ENCODE measurements at places on chromosomes 3 and 15.

DNA sequence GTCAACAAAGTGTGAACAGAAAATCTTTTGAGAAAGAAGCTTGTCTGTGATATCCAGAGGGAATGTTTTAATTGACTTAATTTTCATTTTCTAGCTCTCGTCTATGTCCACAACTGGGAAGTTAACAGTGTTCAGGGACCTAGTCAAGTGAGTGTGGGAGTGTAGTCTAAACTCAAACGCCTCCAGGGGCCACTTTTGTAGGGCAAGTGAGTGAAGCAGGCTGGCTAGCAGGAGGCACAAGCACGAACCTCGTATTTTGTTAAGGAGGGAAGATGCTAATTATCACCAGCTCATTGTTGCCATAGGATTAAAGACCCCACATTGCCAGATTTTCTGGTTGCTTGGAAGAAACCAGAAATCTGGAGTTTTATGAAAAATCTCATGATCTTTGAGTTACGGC, 135.8 kb downstream of the CPNE4 start:
- no peak overlapping the region for H3K4me3 ChIP-seq
- H3K27ac ChIP-seq = no peak overlapping the region
- H3K4me1 ChIP-seq = no peaks in the 10 kb centered on the region
- H3K36me3 ChIP-seq = no peaks in the 10 kb centered on the region
- no peaks in the 10 kb centered on the region for H3K27me3 ChIP-seq
- no peak for DNase-seq

DNA sequence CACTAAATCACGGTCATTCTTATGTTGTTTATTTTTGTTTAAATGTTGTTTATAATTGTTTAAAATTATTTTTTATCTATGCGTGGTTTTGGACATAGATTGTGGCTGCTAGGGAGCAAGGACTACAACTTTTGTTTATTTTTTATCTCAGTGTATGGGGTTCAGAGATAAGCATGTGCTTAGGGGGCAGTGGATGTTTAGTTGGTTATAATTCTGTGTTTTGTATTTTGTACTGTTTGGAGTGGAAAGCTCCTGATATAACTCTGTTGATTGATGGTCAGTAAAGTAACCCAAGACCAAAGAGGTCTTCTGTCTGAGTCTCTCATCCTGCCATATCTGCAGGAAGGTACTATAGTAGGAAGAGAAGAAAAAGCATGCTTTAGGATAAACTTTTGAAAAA, 36.5 kb upstream of the NPHP3 start:
- H3K36me3 ChIP-seq = no peaks in the 10 kb centered on the region
- H3K4me1 ChIP-seq = no peaks in the 10 kb centered on the region
- H3K4me3 ChIP-seq = no peak overlapping the region
- DNase-seq = no peak
- no peak overlapping the region for H3K27ac ChIP-seq
- H3K27me3 ChIP-seq = peaks cover 17% of the 10 kb centered on the region

GRCh38 chr15:80251428-80252120, 439 bp downstream of the CTXND1 start:
- no peak overlapping the region for H3K4me3 ChIP-seq
- H3K4me1 ChIP-seq = no peaks in the 10 kb centered on the region
- no peaks in the 10 kb centered on the region for H3K36me3 ChIP-seq
- H3K27me3 ChIP-seq = peaks cover 43% of the 10 kb centered on the region

- H3K4me3 ChIP-seq = no peak overlapping the region
- H3K36me3 ChIP-seq = peaks cover 15% of the 10 kb centered on the region
- no peaks in the 10 kb centered on the region for H3K4me1 ChIP-seq
- no peaks in the 10 kb centered on the region for H3K27me3 ChIP-seq
These were observed 241.1 kb downstream of the ZNF385D start for GRCh38 chr3:21509731-21510470.

- H3K27ac ChIP-seq = no peak overlapping the region
- no peak overlapping the region for H3K4me3 ChIP-seq
- H3K27me3 ChIP-seq = peaks cover 7% of the 10 kb centered on the region
- no peaks in the 10 kb centered on the region for H3K4me1 ChIP-seq
These were observed 20.1 kb upstream of the GSK3B start for GRCh38 chr3:120114376-120114775.

GRCh38 chr15:52496776-52497470, 31.8 kb downstream of the MYO5A start:
- no peak overlapping the region for H3K4me3 ChIP-seq
- H3K36me3 ChIP-seq = no peaks in the 10 kb centered on the region
- H3K27me3 ChIP-seq = no peaks in the 10 kb centered on the region
- DNase-seq = no peak

DNA sequence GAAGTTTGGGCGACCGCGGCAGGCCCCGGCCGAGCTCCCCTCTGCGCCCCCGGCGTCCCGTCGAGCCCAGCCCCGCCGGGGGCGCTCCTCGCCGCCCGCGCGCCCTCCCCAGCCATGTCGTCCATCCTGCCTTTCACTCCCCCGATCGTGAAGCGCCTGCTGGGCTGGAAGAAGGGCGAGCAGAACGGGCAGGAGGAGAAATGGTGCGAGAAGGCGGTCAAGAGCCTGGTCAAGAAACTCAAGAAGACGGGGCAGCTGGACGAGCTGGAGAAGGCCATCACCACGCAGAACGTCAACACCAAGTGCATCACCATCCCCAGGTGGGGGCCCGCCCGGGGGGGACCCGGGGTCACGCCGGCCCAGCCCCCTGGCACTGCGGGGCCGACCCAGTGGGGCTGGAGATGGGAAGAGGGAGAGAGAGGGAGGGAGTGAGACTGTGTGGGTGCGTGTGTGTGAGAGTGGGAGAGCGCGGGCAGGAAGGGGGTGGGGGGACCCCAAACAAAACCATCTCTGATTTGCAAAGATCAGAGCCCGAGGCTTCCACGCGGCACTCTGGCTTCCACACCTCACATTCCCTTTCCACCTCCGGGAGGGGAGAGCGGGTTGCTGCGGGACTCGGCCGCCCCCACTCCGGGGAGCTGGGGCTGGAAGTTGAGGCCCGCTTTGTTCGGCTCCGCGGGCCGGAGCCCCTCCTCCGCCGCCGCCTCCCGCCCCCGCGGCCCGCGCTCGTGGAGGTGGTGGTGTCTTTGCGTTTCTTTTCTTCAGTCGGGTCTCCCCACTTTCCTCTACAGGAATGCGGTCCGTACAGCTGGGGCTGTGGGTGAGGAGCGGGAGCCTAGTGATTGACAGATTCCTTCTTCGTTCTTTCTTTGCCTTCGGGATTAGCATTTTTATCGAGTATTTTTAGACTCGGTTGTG, 898 bp downstream of the SMAD3 start:
- H3K27me3 ChIP-seq = peaks cover 14% of the 10 kb centered on the region
- peak overlapping the region; percentile 78 for H3K4me3 ChIP-seq
- H3K4me1 ChIP-seq = peaks cover 55% of the 10 kb centered on the region
- peak overlapping the region; percentile 79 for H3K27ac ChIP-seq
- no peak for DNase-seq

- H3K36me3 ChIP-seq = no peaks in the 10 kb centered on the region
- peak within 1 kb of the TSS; percentile 39 for H3K4me3 ChIP-seq
- H3K4me1 ChIP-seq = no peaks in the 10 kb centered on the region
- DNase-seq = no peak
- no peak within 1 kb of the TSS for H3K27ac ChIP-seq
These were observed at the start of gene CEMIP for GRCh38 chr15:80778964-80779657. Gene CEMIP, plus strand, starts transcription at chr15:80779370. Its CDS starts 94,510 bp downstream, at chr15:80873880.

DNA sequence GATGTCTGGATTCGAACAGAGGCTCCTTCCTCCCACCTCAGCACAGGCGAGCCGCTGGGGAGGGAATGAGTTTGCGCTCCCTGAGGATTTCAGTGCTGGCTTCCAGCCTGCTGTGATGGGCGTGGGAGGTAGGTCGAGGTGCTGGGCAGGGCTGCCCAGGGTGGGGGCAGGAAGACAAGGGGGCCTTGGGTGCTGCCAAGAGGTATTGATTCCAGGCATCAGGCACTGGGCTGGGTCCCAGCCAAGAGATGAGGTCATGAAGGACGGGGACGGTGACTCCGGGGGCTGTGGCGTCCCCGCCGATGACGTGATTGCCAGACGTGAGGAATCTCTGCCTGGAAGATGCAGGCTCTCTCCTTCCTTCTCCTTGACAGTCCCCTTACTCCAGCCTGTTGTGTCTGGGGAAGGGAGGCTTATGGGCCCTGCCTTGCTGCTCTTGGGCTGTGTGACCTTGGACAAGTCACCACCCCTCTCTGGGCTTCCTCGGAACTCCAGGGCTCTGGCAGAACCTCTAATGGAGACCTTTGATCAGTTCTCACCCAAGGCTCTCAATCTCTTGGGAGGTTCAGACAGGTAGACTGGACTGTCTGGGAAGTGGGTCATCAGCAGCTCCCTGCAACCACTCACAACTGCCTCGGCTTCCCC, 116.8 kb downstream of the FBLN2 start:
- no peak overlapping the region for H3K27ac ChIP-seq
- no peaks in the 10 kb centered on the region for H3K4me1 ChIP-seq
- DNase-seq = no peak
- no peak overlapping the region for H3K4me3 ChIP-seq
- H3K36me3 ChIP-seq = no peaks in the 10 kb centered on the region

DNA sequence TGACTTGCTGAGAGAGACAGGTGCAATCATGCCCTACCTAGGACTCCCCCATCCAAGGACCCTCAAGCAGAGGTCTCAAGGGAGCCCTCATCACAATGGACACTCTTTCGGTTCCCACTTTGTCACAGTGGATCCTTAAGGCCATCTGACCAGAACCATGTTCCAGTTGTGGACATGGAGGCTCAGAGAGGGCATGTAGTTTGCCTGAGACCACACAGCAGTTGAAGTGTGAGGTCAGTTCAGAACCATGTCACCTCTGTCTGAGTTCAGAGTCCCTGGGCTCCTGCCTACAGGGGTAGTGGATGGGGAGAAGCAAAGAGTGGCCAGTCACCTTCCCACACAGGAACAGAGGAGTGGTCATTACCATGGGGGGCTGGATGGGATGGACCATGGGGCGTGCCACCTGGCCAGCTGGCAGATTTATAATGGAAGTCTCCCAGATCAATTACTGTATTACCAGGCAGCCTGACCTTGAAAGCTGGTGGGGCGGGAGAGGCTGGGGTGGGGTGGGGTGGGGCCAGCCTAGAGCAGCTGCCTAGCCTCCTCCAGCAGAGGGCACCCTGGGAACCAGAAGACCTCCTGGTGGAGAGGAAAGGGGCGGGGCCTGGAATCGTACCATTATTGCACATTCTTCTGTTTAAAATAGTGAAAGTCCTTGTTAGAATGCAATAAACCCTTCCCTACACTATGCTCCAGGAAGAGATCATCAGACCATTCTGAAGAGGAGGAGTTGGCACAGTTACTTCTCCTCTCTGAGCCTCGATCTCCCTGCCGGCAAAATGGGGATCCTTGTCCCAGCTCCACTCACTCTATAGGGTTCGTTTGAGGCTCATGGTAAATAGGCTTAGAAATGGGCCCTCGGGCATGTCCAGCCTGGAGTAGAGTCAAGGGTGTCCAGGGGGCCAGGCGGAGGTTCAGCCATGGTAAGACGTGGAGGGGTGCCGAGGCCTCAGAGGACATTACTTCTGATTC, 26.9 kb upstream of the LINGO1 start:
- H3K27ac ChIP-seq = no peak overlapping the region
- no peak for DNase-seq
- H3K4me3 ChIP-seq = no peak overlapping the region
- no peaks in the 10 kb centered on the region for H3K36me3 ChIP-seq
- H3K27me3 ChIP-seq = peaks cover 12% of the 10 kb centered on the region

- no peaks in the 10 kb centered on the region for H3K4me1 ChIP-seq
- DNase-seq = no peak
- H3K27me3 ChIP-seq = no peaks in the 10 kb centered on the region
- no peak overlapping the region for H3K27ac ChIP-seq
- no peak overlapping the region for H3K4me3 ChIP-seq
These were observed 72.8 kb downstream of the GABRG3 start for GRCh38 chr15:27043770-27044169.

GRCh38 chr3:134852893-134853351, 57.9 kb downstream of the EPHB1 start:
- DNase-seq = no peak
- H3K27me3 ChIP-seq = no peaks in the 10 kb centered on the region
- peaks cover 10% of the 10 kb centered on the region for H3K4me1 ChIP-seq
- no peak overlapping the region for H3K4me3 ChIP-seq

GRCh38 chr3:29397406-29397805, 116.5 kb downstream of the RBMS3 start:
- no peak overlapping the region for H3K4me3 ChIP-seq
- H3K36me3 ChIP-seq = no peaks in the 10 kb centered on the region
- H3K27ac ChIP-seq = no peak overlapping the region
- no peaks in the 10 kb centered on the region for H3K4me1 ChIP-seq
- no peaks in the 10 kb centered on the region for H3K27me3 ChIP-seq
- no peak for DNase-seq

DNA sequence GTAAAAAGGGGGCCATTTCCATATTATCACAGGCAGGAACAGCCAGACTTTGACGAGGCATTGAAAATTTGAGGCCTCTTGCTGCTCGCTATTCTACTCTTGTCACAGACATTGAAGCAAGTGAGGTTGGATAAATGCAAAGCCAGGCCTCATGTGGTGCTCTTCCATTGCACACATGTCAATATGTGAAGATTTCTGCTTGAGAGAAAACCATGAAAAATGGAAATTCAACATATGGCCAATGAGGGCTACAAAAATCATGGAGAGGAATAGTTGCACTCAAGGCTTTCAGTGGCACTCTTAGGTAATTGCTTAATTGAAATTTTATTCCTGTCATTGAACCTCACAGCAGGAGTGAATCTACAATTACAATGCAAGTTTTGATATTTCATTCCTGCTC, 185.6 kb upstream of the MBNL1 start:
- H3K27ac ChIP-seq = no peak overlapping the region
- no peaks in the 10 kb centered on the region for H3K36me3 ChIP-seq
- DNase-seq = no peak
- no peak overlapping the region for H3K4me3 ChIP-seq
- no peaks in the 10 kb centered on the region for H3K4me1 ChIP-seq
- H3K27me3 ChIP-seq = no peaks in the 10 kb centered on the region

DNA sequence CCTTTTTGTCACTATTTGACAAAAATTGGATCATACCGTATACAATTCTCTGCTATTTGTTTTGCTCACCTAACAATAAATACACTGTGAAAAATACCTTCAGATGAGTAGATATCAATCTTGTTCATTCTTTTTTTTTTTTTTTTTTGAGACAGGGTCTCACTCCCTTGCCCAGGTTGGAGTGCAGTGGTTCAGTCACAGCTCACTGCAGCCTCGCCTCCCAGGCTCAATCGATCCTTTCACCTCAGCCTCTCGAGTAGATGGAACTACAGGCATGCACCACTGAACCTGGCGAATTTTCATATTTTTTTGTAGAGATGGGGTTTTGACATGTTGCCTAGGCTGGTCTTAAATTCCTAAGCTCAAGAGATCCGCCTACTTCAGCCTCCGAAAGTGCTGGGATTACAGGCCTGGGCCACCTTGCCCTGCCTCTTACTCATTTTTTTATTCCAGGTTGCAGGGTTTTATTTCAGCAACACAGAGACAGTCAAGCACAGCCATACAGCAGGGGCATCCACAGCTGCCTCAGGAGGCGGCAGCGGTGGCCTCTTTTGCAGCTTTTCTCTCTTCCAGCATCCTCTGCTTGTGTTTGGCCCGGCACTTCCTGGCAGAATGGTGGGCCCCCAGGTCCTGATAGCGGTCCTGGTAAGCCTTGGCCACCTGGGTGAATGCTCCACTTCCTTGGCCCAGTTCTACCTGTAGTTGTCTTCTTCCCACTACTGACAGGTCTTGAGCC, 51.2 kb upstream of the CGNL1 start:
- peaks cover 6% of the 10 kb centered on the region for H3K4me1 ChIP-seq
- peaks cover 18% of the 10 kb centered on the region for H3K27me3 ChIP-seq
- H3K4me3 ChIP-seq = no peak overlapping the region

Data from natural killer cell treated with Interleukin-12 subunit alpha and Interleukin-12 subunit beta and Interleukin-15 and Interleukin-18, amount 100 ng/mL, for 72 hours (primary cell).